ENCODE measurements at places on chromosomes 11 and 22.

DNA sequence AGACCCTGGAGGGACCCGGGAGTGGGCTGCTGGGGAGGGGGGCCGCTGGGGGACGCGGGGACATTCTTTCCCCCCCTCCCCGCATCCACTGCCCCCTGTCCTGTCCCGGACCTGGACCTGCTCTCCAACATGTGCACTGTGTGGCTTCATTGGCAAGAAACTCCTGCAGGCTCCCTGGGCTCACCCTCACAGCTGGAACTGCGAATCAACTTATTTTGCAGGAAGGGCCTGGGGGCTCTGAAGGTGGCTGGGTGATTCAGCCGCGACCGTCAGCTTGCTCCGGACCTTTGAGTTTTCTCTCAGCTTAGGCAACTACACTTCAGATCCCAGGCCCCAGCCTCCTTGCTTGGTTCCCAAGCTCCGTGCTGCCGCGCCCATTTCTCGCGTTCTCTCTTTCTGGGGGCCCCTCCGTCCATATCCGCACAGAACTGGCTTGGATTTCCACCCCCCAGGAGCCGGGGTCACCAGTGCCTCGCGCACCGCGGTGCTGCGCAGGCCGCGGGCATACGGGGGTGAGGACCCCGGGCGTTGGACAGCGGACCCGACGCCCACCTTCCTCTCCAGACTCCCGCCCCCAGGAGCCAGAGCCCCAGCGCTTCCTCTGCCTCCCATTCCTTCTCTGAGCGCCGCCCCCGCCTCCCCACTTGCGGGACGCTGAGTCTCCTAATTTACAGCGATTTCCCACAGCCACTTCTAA is 471 bp upstream of the AHNAK start:
- no peak for DNase-seq

- DNase-seq = no peak
These were observed 55.8 kb upstream of the TREH start for GRCh38 chr11:118735203-118735602.

- DNase-seq = no peak
These were observed 389.3 kb downstream of the KCNA4 start for GRCh38 chr11:29627541-29627940.

DNA sequence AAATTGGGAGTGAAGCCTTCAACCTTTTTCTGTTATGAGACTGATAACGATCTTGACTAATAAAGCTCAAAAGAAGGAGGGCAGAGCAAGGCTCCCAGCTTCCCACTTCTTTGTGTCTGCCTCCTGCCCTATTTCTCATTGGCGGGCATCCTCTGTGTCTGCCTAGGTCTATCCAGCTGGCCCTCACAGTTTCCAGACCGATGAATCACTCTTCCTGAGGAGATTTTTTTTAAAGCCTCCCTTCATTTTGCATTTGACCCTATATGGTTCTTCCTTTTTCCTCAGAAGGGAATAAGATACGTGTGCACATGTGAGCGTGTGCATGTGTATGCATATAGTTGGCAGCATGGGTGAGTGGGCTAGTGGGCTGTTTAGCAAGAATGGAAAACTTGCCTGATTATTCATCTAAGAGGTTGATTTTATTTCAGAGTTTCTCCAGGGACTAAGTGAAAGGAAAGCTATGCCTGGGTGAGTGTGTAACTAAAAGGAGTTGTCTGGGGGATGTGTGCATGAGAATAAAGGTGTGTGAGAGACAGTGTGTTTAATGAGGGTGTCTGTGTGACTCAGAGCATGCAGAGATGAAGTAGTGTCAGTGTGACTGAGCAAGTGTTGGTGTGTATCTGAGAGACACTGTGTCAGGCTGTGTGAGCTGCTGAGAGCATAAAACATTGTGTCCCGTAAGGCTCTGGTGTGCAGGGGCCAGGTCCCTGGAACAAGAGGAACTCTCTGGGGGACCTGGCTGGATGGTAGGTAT is 12.2 kb downstream of the PHLDB1 start:
- no peak for DNase-seq

- DNase-seq = no peak
These were observed 38.5 kb downstream of the TIMP3 start for GRCh38 chr22:32839831-32840584.

Data from effector CD4-positive, alpha-beta T cell (primary cell).